Glomerular endothelial cell (primary cell): ENCODE measurements at places on chromosomes 11 and 22. TPM values are rescaled to one million over a fixed set of nuclear protein-coding genes. Genes with fewer than 3 reads are reported as not detected.

The SBF1 gene
- 53.7 and 66.0 TPM in 2 replicates for total RNA-seq

The RFPL1 gene
- total RNA-seq: not detected in 2 replicates

The KRTAP5-10 gene
- total RNA-seq: not detected in 2 replicates

The MRGPRE gene
- not detected in 2 replicates for total RNA-seq

The CRYBA4 gene
- not detected in 2 replicates for total RNA-seq

The TRIM49 gene
- total RNA-seq: not detected in 2 replicates
